IMR-90 (cell line): ENCODE measurements at places on chromosomes 7 and 10.
A peak's percentile ranks its signal among the peaks of the same experiment; 100 is the strongest.

DNA sequence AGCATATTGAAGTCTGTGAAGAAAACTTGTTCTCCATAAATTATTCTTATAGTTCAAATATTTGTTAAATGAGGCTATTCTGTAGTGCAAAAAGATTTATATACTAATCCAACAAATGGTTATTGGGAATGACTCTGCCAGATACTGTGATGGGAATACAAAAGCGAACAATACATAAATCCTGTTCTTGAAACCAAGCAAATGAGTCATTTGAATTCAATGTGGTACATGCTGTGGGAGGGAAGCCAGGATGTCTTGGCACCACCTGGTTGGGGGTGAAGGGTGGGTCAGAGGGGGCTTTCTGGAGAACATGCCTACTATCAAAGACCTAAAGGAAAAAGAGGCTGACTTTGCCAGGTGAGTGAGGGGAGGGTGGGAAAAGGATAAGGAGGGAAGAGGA is 594.2 kb downstream of the CALN1 start:
- no peak for DNase-seq

DNA sequence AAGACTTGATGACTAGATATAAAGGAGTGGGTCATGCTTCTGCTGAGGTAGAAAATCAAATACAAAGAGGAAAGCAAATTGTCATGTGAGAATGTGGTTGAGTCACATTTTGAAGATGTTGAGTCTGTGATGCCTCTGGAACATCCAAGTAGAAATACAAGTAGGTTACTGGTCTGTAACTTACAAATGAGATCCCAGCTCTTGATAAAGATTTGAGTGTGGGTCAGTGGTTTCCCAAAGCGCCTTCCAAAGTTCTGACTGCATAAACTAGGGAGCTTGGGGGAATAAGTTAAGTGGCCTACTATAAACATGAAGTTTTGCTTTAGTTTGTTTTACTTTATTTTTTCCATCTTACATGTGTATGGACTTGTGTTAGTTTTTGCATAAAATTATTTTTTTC is 144.3 kb upstream of the ETV1 start:
- DNase-seq, result no peak

DNA sequence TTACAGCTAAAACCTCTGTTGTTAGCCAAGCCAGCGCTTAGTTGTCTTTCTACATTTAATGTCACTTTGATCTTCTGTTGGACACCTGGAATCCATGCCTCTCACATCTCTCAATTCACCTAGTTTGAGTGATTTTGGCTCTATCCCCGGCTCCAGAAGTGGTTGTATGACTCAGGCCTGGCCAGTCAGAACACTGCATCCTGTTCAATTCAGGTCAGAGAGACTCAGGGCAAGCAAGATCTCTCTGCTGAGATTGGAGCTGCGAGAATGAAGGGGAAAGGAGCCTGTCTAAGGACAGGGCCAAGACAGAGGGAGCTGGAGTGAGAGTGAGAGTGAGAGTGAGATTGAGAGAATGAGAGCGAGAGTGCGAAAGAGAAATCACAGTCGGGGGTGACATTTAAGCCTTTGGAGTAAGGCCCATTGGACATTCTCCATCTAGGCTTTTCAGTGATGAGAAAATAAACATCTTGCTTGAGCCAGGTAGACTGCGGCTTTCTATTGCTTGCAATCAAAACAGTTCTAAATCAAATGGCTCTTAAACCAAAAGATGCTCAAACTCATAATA is 83.3 kb upstream of the DYNC1I1 start:
- DNase-seq, result peak; percentile 1

DNA sequence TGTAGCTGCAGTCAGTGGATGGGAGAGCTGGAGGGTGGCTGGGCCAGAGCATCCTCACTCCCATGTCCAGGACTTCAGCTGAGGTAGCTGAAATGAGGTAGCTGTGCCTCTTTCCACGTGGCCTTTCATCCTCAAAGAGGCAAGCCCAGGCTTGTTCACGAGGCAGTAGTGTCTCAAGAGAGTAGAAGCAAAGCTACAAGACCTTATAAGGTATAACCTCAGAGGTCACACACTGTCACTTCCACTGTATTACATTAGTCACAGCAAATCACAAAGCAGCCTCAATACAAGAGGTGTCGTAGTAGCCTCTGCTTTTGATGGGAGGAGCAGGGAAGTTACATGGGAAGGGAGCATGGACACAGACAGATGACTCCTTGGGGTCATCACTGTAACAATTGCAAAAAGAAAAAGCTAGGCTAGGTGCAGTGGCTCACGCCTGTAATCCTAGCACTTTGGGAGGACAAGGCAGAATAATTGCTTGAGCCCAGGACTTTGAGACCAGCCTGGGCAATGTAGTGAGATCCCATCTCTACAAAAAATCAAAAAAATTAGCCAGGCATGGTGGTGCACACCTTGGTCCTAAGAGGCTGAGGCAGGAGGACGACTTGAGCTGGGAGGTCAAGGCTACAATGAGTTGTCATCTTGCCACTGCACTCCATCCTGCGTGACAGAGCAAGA is 97.5 kb downstream of the SKIDA1 start:
- peak; percentile 35 for DNase-seq

DNA sequence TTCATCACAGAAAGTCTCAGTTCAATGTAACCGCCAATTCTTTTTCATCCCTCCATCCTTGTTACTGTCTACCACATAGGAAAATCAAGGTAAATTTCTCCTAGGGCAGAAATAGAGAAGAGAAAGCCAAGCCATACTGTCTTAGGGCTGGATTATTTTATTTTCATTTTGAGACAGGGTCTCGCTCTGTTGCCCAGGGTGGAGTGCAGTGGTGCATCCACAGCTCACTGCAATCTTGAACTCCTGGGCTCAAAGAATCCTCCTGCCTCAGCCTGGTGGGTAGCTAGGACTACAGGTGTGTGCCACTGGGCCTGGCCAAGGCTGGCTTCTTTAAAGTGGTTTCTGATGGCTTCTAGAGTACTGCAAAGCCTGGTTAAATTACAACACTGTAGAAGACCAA is 181.7 kb downstream of the SRPK2 start:
- no peak for DNase-seq

DNA sequence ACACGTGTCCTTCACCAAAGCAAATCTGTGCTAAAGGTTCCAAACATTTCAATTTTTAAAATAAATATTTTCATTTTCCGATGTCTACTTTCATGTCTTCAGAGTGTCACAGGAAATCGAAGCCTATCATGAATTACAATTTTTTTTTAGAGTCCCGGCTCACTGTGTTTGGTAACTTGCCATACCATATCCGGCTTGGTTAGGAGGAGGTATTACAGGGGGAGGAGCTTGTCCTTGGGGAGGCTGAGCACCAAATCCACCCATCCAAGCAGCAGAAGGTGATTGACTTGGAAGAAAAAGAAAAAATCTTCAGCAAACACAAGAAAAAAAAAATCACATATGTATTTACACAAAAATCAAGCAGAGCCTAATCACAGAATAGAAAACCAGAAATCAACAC is 21.3 kb downstream of the TIAL1 start:
- peak; percentile 34 for DNase-seq

DNA sequence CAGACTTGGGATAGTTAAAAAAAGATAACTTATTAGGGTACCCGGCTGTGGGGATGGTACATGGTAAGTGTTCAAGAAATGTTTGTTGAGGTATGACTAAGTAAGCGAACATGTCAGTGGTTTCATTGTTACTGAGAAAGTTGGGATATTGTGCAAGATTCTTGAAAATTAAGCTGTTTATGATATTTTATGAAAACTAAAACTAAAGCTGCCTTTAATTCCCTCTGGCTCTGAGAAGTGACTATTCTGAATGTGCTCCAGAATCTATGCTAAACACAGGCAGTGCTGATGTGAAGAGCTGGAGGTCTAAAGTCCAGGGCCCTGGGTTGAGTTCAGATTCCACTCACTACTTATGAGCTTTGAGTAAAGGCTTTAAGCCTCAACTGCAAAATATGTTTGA is 72.9 kb downstream of the AOAH start:
- peak; percentile 84 for DNase-seq

- no peak for DNase-seq
Observed at GRCh38 chr7:21524680-21525079, 18.2 kb upstream of the DNAH11 start.

DNA sequence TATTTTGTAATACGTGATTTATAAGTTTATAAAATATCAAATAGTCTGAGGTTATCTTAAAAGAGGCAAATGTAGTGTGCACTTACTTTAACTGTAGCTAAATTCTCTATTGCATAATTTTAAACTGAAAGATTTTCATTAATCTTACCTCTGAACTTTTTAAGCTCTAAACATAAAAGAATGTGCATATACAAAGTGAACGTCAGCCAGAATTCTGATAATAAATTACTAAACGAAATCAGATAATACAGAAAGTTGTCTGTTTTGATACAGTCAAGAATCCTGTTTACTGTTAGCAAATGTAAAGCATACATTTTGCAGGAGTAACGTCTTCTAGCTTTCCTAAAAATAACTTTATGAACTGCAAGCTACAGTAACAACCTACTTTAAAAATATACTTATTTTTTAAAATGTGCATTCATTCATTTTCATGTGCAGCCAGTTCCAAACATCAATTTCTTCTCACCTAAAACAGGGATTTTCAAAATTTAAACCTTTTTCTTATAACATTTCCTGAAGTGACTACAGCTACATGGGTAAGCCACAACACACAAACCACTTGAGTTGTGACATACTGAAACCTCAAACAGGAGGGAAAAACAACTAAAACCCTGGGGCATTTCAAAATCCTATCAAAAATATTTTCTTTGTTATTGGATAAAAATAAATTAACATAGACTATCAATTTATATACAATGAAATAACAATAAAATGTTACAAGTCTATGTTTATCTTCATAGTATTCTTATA is 92.7 kb downstream of the RNLS start:
- DNase-seq, result no peak

DNA sequence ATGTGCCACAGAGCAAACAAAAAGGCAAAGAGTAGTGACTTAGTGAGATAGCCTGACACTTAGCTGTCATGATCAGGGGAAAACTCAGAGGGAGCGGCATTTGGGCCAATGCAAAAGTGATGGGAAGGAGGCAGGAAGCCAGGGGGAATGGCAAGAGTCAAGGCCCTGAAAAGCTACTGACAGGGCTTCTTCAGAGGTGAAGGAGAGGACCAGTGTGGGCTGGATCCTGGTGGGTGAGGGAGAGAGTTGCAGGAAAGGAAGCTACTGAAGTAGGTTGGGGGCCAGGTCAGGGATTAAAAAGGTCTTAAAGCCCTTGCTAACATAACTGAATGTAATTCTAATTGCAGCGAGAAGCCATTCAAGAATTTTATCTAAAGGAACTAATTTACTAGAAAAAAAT is 117.0 kb downstream of the AASS start:
- DNase-seq, result no peak

- DNase-seq, result no peak
Observed at GRCh38 chr7:31099451-31100444, 47.6 kb downstream of the ADCYAP1R1 start.

- no peak for DNase-seq
Observed at GRCh38 chr7:113504691-113505090, 386.3 kb upstream of the SMIM30 start.

DNA sequence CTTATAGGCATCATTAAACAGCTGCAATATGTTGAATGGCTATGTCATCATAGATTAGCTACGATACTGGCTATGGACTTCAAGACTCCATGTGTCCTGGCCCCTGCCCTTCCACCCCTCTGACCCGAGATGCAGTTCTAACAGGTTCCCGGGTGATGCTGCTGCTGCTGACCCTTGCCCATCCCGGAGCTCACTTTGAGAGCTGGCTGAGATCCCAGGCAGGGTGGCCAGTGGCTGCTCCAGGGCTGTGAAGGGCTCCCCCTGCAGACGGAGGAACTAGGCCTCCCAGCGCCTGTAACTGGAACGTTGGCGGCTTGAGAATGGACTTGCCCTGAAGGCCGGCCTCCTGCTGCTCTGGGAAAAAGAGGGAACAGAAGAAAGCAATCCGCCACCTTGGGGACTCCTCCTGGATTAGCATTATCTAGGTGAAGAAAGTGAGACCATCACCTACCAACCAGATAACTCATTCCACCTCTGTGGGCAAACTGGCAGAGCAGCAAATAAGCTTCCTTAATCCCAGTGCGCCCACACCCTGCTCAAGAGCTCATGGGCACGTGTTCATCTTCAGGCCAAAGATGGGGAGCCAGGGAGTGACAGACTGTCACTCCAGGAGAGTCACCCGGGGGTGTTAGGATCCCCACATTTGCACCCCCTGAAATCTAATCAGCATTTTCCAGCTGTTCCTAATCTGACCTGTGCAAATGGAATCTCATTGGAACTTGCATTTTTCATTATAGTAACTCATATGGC is 56.8 kb downstream of the PARP12 start:
- DNase-seq, result no peak

- DNase-seq, result no peak
Observed at GRCh38 chr7:148485618-148486017, 104.9 kb upstream of the C7orf33 start.

GRCh38 chr7:91541641-91542040 is 277.4 kb downstream of the FZD1 start:
- DNase-seq, result no peak

GRCh38 chr7:82481499-82482097 is 38.0 kb upstream of the CACNA2D1 start:
- DNase-seq, result peak; percentile 43

DNA sequence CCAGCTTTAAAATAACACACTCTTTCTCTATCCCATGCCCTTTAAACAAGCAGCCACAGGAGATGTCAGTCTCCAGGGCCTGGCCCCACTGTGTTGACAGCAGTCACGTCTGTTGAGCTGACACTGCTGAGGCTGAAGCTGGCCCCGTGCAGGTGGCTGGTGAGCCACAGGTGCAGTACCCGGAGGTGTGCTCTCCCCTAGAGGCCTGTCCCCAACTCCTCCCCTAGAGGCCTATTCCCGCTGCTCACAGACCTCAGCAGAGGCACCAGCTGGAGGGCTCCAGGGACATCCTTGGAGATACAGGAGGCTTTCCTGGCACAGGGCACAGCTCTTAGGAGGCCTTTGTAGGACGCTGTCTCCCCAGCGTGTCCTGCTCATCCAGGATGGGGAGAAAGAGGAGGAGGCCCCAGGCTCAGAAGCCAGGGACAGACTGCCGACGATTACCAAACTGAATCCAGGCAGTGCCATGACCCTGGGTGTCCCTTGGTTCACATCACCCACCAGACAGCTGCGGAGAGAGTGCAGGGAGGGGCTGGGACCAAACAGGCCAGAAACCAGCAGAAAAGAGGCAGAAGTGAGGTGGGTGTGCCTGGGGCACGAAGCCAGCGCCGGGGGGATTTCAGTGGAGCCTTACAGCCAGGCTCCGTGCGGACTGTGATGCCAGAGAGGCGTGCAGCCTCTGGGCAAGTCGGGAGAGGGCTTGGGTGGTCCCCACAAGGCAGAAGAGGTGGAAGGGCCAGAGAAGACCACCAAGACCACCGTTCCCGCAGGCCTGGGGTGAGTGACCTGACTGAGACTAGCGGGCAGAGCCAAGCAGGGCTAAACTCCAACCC is 18.5 kb upstream of the TTYH3 start:
- DNase-seq, result no peak

- DNase-seq, result no peak
Observed at GRCh38 chr7:102917436-102918353, 4.9 kb downstream of the LRRC17 start.
